Eye (tissue), 1 donor: ENCODE measurements at places on chromosomes 7 and 10.

DNA sequence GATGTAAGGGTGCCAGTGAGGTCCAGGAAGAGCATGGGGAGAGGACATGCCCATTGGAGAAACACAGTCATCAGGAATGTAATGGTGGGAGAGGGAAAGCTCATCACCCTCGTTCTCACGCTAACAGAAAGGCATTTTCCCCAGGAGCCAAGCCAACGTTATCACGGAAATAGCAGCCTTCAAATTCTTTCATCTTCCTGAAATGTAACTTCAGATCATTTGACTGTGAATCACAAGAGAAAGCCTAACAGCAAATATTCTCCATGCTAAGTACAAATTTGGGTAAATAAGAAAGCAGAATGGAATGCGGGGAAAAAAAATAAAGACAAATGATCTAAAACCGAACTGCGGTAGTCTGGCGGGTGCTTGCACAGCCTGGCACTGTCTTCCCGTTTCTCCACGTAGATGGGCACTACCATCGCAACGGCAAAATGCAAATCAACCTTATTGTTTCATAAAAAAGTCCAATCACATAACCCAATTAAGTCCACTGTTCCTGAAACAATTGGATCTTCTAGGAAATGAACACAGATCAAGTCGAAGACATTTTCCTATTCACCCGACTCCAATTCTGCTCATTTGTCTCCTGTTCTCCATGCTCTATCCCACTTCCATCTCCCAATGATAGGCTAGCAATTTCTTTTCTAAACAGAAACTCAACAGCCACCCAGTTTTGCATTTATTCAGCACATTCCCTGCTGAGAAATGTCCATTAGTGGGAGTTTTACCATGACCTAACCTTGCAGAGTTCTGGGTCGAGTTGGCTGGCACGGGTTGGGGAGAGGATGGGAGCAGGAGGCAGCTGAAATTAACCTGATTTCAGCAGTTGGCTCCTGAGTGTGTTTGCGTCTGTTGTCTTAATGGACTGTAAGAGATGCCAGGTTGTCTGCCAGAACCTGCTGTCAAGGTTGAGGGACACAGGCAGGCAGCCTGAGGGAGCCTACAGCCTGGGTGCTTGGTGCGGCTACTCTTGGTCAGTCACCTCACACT lies 74.6 kb upstream of the FRMD4A start:
- DNase-seq = no peak

GRCh38 chr10:33229949-33230267 lies 104.6 kb downstream of the NRP1 start:
- no peak for DNase-seq

GRCh38 chr7:69738396-69738951 lies 140.2 kb downstream of the AUTS2 start:
- peak; percentile 84 for DNase-seq

DNA sequence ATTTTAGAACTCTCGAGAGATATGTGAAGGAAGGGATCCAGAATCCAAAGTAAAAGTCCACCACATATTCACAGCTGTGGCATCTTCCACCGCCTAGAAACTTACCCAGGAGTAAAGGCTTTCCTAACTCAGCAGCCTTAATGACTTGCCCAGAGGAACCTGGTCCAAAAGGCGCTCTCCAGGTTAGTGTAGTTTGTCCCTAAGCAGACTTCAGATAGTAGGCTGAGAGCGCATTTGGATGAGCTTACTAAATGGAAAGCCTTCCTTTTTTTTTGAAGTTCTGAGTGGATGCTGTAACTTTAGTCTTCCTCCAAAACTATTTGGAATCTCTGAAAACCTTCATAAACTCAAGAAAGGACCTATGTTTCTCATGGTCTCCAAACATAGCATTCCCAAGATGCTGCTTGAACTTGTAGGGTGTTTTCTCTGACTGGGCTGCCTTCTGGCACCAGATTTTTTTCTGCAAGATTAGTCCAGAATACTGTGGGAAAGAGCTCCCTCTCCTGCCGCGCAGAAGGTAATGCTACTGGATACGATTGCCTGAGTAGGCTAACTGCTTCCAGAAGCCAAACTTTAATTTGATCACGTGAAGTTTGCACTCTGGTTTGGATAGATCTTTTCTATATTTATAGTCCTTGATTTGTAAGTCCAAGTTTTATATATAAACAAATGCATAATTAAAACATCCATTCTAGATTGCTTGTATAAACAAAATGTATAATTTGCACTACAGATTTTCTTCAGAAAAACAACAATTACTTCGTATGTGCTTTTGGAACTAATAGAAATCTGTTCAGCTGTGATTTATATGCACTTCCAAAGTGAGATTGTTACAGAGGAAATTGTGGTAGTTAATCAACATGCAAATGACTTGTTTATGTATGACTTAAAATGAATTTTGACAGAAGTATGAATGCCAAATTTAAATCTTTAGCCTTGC lies 19.6 kb upstream of the GPR37 start:
- DNase-seq = peak; percentile 83

GRCh38 chr7:29511851-29512250 lies 51.8 kb upstream of the PRR15 start:
- no peak for DNase-seq

GRCh38 chr7:121026577-121027111 lies 38.1 kb downstream of the CPED1 start:
- DNase-seq = no peak

DNA sequence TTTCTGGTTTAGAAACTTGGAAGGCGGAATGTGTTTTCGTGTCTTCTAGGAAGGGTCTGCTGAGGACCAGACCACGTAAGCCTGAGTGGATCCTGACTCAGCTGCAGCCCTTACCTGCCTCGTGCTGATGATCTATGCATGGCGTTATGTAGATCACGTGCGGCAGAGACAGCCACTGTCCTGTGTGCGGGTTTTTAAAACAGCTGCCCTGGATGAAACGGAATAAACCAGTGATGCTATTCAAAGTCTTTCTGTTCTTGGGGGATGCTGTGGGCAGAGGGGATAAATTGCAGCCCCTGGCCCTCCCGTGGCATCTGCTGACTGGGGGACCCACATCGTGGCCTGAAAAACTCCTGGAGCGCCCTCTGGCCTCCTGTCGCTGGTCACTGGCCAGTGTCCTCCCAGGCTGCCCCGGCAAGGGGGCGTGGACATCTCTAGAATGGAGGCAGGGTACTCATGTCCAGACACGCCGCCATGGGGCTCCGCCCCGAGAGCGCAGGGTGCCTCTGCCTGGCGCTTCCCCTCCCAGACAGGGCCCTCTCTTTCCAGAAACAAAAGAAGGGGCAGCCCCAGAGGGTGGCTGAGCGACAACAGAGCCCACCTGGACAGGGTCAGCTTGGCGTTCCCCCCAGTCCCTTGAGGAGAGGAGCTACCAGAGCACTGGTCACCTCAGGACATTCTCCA lies 13.2 kb downstream of the ALKBH4 start:
- DNase-seq = peak; percentile 52

DNA sequence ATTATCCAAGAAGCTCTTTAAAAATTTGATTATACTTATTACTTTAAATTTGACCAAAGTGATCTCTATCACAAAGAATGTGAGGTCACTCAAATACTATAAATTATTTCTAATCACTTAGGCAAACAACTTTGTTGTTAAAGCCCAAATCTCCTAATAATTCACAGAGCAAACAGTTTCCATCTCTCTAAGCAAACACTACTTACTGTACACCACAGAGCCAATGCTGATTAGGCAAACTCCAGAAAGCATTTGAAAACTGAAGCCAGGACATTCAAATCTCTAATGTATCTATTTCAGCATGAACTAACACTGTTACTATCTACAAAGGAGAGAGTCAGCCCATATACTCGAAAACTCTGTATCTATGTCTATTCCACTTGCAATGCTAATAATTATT lies 107.1 kb downstream of the RNF32 start:
- DNase-seq = no peak

DNA sequence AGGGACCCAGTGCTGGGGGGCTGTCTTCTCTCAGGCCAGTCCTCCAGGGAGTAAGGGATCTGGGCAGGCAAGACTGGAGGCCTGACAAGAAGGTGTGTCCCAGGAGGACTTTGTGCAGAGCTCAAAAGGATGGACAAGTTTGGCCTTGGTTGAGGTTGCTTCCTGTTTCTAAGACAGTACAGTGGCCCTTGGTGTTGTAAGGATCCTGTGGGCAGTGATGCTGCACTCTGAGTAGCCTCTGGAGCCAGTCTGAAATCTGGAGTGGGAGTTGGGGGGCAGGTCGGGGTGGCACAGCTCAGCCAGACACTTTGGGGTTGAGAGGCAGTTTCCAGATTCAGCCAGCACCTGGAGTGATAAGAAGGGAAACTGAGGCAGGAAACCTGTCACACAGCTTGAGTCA lies 139.2 kb upstream of the ZMIZ1 start:
- no peak for DNase-seq

GRCh38 chr10:110208614-110209453 lies 1.4 kb downstream of the MXI1 start:
- peak; percentile 84 for DNase-seq

- no peak for DNase-seq
These were observed 166.8 kb upstream of the MAGI2 start for GRCh38 chr7:79620291-79620690.

DNA sequence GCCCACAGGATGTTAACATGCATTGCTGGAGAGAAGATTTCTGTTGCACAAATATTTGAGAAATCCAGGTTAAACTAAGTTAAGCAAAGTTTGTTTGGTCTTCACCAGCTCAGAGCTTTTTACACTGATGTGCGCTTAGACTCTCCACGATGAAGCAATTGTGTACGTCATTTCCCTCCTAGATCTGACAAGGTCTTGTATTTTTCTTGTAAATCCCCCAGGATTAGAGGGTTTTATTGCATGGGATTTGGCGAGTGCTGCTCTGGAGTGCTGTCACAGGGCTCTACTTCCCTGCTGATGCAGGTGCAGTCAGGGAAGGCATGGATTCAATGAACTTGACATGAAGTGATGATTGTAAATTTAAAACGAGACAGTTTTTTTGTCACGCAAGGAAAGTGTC lies 173.3 kb downstream of the PDE1C start:
- peak; percentile 49 for DNase-seq

DNA sequence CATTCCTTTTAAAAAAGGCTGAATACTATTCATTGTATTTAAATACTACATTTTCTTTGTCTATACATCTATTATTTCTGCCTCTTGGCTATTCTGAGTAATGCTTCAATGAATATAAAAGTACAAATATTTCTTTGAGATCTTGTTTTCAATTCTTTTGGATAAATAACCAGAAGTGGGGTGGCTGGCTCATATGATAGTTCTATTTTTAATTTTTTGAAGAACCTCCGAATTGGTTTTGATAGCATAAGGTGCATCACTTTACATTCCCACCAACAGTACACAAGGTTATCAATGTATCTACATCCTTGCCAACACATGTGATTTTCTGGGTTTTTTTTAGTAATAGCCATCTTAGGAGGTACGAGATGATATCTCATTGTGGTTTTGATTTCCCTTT lies 72.5 kb downstream of the ZNF277 start:
- no peak for DNase-seq

GRCh38 chr7:36810489-36810888 lies 86.2 kb upstream of the AOAH start:
- DNase-seq = no peak

- no peak for DNase-seq
These were observed 13.5 kb downstream of the IKZF1 start for GRCh38 chr7:50317697-50318669.

GRCh38 chr7:2237109-2237602 lies 4.4 kb upstream of the MAD1L1 start:
- DNase-seq = no peak

- peak; percentile 22 for DNase-seq
These were observed 819 bp upstream of the TRIM4 start for GRCh38 chr7:99920149-99920548.

- DNase-seq = no peak
These were observed 278.7 kb downstream of the CCSER2 start for GRCh38 chr10:84607044-84607443.

DNA sequence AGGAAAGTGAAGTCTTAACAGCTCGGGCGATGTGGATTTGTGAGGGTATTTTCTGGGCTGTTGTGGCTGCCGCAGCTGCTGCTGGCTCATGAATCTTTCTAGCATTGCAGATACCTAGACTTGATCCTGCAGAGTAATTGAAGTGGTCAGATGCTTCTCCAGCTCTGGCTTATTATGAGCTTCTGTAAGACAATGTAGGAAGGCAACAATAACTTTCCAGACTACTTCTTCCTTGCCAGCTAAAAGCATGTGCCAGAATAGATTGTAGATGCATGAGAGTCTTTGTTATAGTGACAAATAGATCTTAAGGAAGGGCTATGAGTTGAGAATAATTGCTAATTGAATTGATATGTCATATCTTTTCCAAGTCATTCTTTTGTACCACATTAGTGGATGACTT lies 461.4 kb upstream of the POT1 start:
- DNase-seq = peak; percentile 20

- peak; percentile 14 for DNase-seq
These were observed 56.2 kb downstream of the COL17A1 start for GRCh38 chr10:104029521-104029860.

GRCh38 chr10:5731559-5731958 lies 46.9 kb downstream of the TASOR2 start:
- no peak for DNase-seq

DNA sequence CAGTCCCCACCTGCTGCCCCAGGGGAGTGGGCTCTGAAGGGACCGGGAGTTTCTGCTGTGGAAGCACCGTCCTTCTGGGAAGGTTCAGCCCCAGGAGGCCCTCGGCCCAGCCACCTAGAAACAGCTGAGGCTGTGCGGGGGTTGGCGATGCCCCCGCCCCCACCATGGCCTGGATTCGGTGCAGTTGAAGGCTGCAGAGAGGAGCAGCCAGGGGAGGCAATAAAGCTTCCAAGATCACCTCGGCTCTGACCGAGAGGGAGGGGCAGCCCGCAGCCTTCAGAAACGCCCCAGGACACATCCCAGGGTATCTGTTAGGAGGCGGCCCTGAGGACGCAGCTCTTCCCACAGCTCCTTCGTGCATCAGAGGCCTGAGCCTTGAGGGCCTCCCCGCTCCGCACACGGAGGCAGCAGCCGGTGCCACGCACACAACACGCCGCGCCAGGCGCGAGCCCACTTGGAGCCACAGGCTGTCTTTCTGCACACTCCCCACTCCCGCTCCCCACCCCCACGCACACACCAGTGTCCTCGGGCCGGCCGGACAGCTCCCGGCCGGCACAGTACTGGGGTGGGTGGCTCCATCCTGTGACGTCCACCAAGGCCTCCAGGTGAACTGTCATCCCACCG lies 1.6 kb downstream of the KNDC1 start:
- peak; percentile 35 for DNase-seq
